ENCODE measurements at places on chromosomes 11 and 22.
A peak's percentile ranks its signal among the peaks of the same experiment; 100 is the strongest.

GRCh38 chr11:65181569-65182257, at the start of gene CAPN1:
CAPN1 (plus strand) TSS chr11:65181928; CDS start chr11:65182702, 774 bp downstream.
- DNase-seq = peak; percentile 37

- no peak for DNase-seq
Measured at GRCh38 chr11:72432347-72433287, 1.7 kb downstream of the CLPB start.

- no peak for DNase-seq
Measured at GRCh38 chr11:94895451-94895850, 77.9 kb downstream of the CWC15 start.

DNA sequence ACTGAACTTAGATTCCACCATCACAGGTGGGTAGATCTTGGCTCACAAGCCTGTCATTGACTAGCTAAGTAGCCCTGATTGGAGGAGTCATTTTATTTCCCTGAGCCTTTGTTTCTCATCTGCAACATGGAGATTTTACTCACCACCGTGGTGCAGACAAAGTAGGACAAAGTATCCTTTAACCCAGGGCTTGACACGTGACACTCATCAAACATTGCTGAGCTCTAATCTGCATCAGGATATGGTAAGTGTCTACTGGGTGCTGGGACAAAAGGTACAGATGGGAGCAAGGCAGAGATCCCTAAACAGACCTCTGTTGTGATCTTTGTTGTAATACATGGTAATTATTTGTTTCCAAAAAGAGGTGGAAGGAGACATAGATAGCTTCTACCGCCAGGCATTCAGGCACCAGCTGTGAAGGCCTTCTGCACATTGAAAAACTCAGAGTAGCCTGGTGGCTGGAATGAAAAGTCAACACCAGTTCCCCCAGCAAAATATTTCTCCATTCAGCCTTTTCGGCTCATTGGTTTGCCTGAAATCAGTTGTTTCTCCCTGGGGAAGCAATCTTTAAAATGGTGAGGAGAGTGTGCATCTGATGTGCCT, 18.3 kb upstream of the MICAL2 start:
- DNase-seq = no peak

DNA sequence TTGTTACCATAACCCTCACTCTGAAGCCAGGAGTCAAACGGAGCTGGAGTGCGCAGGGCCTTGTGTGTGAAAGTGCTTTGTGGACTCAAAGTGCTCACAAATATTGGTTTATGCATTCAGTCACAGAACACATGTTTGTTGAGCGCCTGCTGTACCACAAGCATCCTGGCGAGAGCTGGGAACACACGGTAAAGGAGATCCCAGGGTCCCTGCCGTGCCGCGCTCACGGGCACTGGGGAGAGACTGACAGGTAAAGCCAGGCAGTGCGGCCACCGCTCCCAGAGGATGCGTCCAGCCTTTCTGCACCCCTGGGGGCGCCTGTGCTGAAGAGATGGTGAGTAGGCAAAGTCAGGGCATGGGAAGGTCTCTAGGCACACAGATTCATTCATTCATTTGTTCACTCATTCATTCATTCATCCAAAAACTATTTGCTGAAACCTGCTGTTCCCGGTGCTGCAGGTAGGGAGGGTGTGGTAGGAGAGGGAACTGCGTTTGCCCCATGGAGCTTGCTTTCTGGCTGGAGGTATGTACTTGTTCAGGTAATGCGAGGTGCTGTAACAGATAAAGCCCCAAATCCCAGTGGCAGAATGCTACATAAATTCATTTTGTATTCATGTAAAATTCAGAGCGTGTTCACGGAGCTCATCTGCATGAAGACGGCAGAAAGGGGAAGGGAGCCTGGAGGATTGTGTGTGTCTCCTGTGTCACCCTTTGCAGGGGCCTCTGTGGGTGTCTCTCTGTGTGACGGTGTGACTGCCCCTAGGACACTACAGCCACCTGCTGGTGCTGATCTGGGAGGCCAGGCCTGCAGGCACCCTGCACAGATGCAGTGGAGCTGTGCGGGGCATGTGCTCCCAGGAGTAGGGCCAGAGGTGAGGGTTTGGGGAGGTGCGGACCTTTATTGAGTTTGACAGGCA, 167.0 kb upstream of the B3GAT1 start:
- no peak for DNase-seq

DNA sequence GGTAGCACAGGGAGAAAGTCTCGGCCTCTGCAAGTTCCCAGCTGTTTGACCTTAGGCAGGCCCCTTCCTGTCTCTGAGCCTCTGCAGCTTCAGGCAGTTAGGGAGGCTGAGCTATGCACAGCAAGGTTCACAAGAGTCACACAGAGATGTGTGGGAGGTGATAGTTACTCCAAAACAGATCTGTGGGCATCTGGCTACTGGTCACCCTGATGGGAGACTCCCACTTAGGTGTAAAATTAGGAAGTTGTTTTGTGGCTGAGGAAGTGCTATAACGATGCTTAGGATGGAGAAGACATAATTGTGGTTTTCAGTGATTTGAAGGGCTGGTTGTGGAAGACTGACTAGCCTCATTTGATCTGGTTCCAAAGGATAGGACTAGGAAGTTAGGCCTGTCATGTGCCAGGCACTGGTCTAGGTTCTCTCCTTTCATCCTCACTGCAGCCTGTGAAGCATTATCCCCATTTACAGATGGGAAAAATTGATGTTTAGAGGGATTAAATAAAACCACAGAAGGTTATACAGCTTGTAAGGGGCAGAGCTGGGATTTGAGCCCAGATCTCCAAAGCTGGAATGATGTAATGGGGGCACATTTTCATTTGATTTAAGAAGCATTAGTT, 13.5 kb downstream of the ACO2 start:
- DNase-seq = no peak

- DNase-seq = no peak
Measured at GRCh38 chr11:73528483-73529203, 69.3 kb downstream of the FAM168A start.

DNA sequence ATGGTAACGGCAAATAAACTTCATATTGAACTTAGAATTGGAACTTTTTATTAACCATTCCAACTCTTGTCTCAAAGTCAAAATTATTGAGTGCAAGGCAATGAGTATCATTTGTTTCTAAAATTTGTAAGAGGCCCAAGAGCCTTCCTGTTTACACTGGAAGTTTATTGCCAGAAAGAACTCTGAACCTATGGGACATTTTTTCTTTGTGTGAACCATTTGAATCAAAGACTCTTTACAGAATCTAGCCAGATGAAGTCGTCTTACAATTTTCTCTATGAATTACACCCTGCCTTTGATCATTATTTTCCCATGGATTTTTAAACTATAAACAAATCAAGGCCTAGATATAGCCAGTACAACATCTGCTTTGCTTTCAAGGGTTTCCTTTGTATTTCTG, 2.3 kb upstream of the GUCY1A2 start:
- no peak for DNase-seq

DNA sequence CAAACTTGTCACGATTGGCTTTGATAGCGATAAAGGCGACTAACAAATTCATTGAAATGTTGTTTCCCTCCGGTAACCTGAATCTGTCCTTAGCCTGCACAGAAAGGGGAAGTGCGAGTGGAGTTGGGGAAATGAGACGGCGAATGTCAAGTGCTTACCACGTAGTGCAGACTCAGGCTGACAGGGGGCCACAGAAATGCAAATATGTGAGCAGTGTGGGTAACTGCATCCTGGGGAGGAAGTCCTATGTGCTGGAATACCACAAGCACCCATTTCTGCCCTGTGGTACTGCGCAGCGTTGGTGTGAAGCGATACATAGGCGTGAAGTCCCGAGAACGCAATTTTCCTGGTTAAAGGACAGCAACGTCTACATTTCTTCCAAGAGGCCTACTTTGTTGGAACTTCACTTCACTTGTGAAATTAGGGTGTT, 869 bp upstream of the EIF4ENIF1 start:
- peak; percentile 26 for DNase-seq

GRCh38 chr11:62912268-62912667, 8.9 kb downstream of the CHRM1 start:
- no peak for DNase-seq
